ENCODE measurements at places on chromosomes 6 and 20.

- no peak for DNase-seq
These were observed 60.2 kb downstream of the GNAS-AS1 start for GRCh38 chr20:58790454-58790853.

DNA sequence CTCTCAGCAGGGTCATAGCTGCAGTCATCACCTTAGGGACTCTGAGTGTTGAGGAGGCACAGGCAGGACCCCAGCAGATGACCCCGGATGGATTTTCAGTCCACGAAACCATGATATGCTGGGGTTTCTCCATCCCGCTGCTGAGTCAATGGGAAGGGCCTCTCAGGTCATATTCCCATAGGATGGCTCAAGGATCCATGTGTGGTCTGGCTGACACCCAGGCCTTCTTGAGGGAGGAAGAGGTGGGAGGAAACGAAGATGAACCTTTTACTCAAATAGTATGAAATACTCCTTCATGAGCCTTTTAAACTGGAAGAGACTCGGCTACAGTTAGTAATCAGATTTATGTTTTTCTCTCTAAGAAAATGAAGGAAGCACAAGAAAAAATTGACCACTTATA is 10.3 kb upstream of the RALY start:
- no peak for DNase-seq

DNA sequence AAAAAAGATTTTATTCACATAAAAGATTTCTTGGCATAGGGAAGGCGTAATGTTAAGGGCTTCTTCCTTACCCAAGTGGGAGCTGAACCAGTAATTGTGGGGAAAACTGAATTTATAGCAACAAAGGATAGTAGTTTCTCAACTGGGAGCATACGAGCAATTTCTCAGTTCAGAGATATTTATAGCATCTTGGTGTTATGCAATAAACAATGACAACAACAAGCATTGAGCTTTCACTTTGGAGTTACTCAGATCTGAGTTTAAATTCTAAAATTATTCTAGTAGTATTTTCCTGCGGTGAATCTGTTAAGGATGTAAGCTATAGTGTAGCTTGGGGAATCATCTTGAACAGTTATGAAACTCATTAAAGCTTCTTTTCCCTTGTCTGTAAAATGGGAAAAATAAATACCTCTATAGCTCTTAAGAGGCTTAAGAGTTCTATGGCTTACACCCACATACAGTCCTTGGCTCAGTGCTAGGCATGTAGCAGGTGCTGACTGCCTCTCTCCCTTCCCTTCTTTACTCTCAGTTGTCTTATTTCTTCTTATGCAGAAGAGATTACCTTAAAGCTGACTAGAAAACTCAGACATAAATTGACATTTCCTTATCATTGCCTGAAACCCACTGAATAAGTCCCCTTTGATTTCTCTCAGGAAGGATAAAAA is 58.8 kb downstream of the SAMD5 start:
- no peak for DNase-seq

- no peak for DNase-seq
These were observed 11.8 kb downstream of the THBS2 start for GRCh38 chr6:169241688-169242350.

DNA sequence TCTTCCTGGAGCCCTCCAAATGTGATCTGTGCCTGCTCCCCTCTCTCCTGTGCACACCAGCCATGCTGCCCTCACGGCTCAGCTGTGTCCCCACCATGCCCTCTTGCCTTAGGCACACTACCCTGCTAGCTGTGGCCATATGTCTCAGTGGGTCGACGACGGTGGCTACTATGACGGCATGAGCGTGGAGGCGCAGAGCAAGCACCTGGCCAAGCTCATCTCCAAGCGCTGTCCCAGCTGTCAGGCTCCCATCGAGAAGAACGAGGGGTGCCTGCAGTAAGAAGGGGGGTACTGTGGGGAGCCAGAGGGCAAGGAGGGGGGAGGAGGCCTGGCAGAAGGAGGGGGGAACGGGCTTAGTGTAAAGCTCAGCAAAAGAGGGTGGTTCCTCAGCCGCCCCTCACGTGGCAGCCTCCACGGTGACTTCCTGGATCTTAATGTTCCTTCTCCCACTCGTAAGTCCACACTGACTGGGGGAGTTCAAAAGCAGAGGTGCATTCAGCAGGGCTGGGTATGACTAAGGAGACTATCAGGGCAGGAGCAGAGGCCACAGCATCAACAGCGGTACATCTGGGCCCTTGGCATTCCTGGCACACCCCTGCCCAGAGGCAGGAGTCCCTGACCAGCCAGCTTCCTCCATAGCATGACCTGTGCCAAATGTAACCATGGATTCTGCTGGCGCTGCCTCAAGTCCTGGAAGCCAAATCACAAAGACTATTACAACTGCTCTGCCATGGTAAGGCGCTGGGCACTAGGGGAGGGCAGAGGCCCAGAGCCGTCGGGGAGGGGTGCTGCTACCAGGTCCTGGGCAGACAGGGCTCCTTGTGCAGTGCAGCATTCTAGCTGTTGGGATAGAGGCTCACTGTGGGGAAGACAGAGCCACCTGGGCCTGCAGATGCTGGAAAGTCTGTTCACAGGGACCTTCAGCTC is 8.0 kb downstream of the DNPH1 start:
- no peak for DNase-seq

- DNase-seq, result no peak
These were observed 1026.1 kb downstream of the KIF16B start for GRCh38 chr20:15547119-15547518.

DNA sequence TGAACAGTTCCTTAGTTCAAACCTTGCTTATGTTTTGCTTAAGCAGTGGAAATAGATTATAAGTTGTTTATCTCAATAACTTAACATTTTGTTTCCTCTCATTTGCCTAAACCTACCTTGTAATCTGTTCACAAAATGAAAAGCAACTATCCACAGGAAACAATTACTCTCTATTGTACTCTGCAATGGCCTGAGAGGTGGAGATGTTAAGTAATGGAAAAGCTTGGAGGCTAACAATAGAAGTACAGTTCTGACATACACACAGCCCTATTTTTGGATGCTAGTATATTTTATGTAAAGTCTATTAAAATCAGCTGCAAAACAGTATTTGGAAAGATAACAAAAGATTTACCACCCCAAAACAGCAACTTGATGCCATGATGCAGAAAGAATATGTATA is 82.1 kb downstream of the TINAG start:
- DNase-seq, result no peak

DNA sequence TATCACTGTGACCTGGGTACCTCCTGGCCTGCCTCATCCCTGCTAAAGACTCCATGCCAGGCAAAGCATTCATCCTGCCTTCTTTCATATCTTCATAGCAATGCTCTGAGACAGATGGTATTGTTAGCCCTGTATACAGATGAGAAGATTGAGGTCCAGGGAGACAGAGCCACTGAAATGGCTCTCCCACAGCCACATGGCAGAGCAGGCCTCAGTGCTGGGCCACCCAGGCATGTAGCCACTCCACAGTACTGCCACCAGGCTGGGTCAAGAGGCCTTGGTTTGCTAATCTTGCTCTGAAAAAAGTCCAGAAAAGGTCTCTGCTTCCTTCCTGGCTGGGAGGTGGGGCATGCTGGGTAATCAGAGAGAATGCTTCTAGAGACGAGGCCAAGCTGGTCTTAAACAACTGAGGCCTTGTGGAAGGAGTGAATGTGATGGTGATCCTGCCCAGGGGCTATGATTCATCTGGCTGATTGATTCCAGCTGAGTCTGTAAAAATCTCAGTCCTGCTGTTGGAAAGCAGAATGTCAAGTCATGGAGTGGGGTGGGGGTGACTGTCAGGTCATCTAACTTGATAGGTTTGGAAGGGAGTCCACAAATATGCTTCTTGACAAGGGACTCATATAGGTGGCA is 29.8 kb downstream of the HM13 start:
- DNase-seq, result no peak
